CD4-positive, alpha-beta T cell treated with Interleukin-12 subunit alpha and Interleukin-12 subunit beta, for 1 hour (primary cell): ENCODE measurements at places on chromosomes 2 and 18.

- DNase-seq = no peak
Observed at GRCh38 chr18:55268628-55269275, 309.5 kb upstream of the CCDC68 start.

DNA sequence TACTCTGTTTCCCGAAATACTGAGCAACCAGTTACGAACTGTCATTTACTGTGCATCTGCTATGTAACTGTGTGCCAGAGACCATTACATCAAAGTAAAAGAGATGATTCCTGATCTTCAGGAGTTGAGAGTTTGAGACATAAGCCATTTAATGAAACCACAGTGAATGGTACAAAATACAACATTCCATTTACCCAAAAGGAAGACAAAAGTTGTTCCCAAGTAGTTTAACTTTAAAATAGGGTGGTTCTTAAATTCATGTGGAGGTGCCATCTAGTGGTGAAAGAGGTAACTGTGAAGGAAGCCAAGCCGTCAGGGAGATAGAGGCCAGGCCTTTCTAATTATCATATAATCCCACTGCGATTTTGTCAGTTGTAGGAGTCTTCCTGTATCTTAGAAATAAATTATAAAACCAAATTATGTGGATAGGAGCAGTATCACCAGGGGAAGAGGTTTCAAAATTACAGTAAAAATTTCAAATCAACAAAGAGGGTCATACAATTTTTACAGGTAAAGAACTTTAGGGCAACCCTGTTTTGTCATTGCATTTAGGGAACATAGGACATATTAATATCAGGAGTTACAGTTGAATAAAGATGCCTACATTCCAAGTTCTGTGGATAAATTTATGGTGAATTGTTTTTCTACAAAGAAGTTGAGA, 67.7 kb downstream of the EPAS1 start:
- DNase-seq = peak; percentile 65

DNA sequence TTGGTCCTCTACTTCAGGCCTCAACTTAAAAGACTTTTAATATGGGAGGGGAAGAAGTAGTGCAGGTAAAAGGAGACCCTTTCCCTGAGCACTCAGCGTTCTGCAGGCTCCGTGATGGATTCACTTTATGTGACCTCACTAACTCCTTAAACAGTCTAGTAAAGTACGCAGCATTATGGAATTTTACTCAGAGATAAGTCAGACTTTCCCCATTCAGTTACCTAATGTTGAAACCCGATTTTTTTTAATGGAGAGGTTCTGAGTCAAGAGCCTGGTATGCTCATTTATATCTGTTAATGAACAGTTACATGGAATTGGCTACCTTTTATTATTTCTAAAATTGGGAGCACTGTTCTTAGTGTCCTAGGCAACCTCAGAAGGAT, 34.1 kb downstream of the RASGRP3 start:
- DNase-seq = no peak

DNA sequence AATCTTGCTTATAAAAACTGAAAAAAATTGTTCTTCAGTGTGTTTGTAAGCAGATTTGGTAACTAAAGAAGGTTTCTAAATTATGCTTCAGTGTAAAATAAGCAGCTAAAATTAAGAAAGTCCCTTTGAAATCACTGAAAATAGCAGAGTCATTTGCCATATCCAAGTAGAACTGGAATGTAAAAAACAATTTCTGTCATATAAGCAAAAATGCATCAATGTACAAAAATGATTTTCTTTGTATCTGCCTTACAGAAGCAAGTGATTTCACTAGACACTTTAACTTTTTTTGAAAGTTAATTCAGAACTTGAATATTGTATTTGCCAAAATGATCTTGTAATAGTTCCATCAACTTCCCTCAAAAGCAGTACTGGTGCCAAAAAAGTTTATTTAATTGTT, 121.7 kb upstream of the CD226 start:
- no peak for DNase-seq

DNA sequence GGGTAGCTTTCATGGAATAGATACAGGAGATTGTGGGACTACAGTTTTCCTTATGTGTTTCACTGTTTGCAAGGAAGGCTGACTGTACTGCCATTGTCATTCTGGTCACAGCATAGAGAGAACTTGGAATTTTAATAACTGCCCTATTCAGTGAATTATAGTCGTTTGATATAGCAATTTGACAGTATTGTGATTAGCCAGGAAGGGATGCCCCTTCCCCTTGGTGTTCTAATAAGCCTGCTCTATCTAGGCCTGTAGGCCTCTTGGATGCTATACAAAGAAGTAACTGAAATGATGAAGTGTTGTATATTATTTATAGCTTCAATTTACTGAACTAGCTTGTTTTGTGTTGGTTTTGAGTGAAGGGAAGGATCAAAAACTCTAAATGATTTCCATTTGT, 528.6 kb upstream of the CDH2 start:
- no peak for DNase-seq

DNA sequence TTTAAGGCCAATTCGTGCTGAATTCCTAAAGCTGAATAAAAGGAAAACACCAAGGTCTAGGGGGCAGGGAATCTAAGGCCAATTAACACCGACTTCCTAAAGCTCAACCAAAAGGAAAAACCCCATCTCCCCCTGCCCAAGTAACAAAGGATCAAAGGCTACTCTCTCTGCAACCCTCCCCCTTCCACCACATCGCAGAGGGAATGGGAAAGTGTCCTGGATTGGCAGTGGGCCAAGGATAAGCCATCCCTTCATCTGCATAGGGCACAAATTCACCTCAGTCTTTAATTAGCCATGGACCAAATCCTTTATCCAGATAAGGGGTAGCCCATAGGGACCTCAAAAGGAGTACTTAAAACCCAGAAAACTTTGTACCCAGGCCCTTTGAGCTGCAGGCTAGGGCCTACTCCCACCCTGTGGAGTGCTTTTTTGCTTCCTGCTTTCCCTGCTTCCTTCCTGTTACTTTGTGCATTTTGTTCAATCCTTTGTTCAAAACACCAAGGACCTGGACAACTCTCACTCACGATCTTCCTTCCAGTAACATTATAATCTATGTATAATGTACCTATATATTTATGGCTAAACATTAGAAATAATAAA, 2119.8 kb upstream of the CELF4 start:
- no peak for DNase-seq

GRCh38 chr18:25446972-25447371, 95.0 kb upstream of the ZNF521 start:
- DNase-seq = no peak

- DNase-seq = no peak
Observed at GRCh38 chr2:26847655-26848335, at the start of gene DPYSL5. TSS of gene DPYSL5 (plus strand) at chr2:26848132. CDS start at chr2:26898500, 50,368 bp downstream.

DNA sequence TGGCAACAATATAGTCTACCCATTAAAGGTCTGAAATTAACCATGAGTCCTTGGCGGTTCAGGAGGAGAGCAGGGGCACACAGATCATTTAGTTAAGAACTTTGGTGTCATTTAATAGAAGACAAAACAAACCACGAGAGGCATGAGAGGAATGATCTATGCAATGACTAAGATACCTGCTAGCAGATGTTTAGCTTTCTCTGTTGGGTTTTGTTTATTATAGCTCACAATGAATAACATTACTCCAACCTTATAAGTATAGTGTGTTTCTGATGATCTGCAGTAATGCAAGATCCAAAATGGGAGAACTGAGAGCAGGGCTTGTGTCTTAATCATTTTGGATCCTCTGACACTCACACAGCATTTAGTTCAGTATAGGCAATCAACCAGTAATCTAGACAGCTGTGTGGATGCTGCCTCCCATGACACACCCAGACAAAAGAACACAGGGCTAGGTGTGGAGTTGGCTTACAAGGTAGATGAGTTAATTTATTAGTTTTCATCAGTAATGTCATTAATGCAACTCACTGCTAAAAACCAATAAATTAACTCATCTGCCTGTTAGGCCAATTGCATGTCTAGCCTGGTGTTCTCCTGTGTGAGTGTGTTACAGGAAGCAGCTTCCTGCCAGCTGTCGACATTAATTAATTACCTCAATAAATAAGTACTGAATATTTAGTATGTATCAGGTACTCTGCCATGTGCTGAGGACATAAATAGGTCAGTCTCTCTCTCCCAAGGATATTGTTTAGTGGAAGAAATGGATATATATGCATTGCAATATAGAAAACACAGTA, 92.3 kb downstream of the CLIP4 start:
- no peak for DNase-seq

DNA sequence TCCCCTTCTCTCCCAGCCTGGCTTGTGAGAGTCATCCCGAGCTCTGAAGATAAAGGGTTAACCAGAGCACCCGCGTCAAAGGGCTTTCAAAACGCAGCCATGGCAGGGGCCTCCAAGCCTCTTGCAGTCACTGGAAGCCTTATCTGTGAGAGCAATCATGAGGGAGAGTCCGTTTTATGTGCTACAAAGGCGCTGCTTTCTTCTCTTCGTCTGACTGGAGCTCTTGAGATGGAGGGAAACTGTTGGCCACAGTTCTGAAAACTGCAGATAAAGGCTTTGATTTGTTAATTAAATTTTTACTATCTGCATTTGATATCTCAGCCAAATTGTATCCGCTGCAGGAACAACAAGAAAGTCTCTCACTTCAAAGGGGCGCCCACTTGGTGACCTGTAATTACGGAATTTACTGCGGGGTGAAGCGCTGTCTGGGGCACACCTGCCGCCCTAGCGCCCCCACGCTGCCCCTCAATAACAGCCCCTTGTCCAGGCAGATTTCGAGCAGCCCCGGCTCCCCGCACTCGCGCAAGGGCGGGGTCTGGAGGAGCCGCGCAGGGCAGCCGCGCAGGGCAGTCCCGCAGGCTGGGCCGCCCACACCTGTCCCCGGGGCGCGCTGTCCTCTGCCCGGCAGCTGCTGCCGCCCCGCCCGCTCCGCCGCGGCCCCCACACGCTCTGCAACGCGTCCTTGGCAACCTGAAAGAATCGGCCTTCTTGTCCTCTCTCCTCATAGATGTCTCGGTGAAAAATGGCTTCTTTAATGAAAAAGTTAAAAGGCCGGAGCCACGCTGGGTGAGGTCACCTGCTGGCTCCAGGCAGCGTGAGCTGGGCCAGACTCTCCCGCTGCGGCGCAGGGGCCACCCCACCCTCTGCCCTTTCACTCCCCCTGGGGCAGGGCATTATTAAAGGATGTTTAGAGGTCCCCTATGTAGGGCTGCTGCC, 217.9 kb downstream of the VAPA start:
- no peak for DNase-seq

- DNase-seq = no peak
Observed at GRCh38 chr2:182110347-182110746, 124.7 kb downstream of the PPP1R1C start.

- DNase-seq = no peak
Observed at GRCh38 chr2:65030476-65031332, 25.5 kb upstream of the CEP68 start.

DNA sequence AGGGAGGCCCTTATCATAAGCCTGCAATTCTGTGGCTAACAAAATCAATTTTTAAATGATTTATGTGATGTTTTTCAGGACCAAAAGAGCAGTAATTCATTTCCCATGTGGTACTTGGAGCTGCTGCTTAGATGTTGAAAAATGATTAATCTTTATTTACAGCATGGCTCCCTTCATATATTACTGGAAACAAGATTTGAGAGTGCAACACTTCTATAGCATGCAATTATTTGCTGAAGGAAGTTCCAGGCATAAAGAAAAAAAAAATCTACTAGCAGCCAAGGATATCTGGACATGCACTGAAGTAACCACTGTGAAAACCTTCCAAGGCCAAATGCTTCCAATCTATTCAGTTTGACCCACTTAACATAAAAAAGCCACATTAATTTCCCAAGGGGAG, 186.3 kb downstream of the SLC8A1 start:
- no peak for DNase-seq

GRCh38 chr2:240722796-240723735, 31.4 kb downstream of the AQP12A start:
- DNase-seq = no peak

- DNase-seq = no peak
Observed at GRCh38 chr2:85780316-85781012, 26.7 kb downstream of the ATOH8 start.

GRCh38 chr2:241989074-241989473, 119.5 kb downstream of the RTP5 start:
- no peak for DNase-seq

DNA sequence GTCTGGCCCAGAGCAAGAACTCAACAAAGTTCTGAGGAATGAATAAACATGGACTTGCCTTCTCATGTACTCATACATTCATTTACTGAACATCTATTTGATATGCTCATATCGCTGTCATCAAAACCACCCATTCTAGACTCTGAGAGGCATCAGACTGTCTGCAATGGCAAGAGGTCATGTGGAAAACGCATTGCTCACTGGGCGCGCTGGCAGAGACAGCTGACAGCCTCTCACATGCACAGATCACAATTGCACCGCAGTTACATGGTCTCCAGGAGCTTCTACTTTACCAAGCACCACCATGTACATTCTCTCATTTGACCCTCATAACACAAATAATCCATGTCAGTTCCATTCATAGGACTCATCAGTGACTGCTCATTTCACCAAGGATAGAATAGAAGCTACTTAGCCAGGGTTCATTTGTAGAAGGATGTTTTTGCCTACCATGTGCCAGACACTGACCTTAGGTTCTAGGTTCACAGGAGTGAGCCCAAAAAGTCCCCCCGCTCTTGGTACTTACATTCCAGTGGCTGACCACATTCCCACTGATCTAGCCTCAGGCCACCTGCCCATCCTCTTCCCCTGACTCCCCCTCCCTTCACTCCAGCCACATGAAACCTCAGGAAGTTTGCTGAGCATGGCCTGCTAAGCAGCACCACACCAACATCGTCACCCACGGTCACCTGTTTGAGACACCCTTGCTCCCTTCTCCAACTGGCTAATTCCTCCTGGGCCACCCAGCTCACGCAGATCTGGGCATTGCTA, 6.1 kb downstream of the FAM124B start:
- DNase-seq = no peak

DNA sequence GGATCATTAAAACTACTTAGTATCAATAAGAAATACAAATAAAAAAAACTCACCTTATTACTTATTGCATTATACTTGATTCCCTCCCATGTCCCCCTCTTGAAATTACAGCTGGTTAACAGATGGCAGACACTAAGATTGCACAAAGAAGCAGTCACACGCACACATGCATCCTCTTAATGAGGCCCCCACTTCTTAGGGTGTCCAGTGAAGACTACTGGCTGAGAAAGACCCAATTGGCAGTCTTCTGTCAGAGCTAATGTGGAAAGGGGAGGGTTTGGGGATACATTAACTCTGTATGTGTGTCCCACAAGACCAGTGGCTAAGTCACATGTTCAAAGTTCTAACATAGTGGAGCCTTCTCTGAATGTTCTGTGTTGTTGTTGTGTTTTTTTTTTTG, 210.7 kb downstream of the MTX2 start:
- no peak for DNase-seq

GRCh38 chr18:9038277-9038871, 64.1 kb upstream of the NDUFV2 start:
- no peak for DNase-seq

GRCh38 chr2:148899638-148900318, 24.8 kb downstream of the KIF5C start:
- DNase-seq = no peak

- DNase-seq = no peak
Observed at GRCh38 chr18:55421615-55422419, 166.2 kb downstream of the TCF4 start.

DNA sequence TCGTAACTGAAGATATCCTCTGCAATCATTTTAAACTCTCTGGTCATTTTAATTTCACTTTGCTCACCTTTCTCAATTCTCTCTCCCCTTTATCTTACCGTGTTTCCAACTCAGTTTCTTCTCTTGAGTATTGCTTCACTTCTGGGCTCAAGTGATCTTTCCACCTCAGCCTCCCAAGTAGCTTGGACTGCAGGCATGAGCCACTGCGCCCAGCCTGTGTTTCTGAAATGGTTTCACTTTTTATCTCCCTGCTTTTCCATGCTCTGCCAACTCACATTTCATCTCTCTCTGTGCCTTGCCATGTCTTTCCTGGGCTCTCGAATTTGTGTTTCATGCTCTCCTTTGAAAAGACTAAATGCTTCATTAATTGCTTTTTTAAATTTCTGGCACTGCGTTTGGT, 30.5 kb upstream of the TMEM131 start:
- DNase-seq = no peak
